Neural crest cell (in vitro differentiated cells): ENCODE measurements at places on chromosomes 2 and 18. TPM values are rescaled to one million over a fixed set of nuclear protein-coding genes. Genes with fewer than 3 reads are reported as not detected.

DNA sequence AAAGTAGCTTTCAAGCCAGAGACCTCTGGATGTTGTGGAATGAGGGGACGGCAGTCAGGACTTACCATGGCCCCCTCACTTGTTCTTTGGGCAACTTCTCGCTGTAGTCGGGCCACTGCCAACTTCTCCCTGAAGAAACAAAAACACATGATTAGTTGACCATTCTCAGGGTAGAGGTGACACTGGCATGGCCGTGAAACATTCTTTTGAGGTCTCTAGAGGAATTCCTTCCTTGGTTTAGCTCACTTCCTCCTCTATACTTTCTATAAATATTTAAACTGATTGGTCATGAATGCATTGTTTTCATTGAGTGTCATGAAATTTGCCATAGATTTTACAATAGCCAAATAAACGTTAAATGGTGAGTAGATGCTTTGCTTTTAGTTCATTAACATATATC lies 354.6 kb downstream of the NCKAP5 start:
- H3K36me3 ChIP-seq = peaks cover 11% of the 10 kb centered on the region
- no peaks in the 10 kb centered on the region for H3K4me1 ChIP-seq
- no peaks in the 10 kb centered on the region for H3K27me3 ChIP-seq
- H3K4me3 ChIP-seq = no peak overlapping the region
- DNase-seq = no peak
- H3K27ac ChIP-seq = no peak overlapping the region

DNA sequence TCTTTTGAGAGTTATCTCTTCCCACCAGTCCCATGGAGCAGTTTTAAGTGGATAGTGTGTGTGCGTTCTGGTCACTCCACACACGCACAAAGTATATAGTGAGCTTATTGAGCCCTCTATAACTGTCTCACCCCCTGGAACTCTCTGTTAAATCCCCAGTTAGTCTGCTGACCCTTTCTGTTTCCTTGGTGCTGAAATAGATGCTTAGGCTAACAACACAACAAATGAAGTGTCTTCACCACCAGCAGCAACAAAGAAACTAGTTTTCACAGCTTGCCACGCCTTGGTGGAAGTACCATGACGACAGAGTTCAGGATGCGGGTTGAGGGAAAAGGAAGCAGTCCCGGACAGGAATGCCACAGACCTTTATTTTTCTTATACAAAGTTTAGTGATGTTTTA lies 203.5 kb upstream of the TMEFF2 start:
- no peaks in the 10 kb centered on the region for H3K4me1 ChIP-seq
- no peaks in the 10 kb centered on the region for H3K36me3 ChIP-seq
- no peak for DNase-seq
- H3K27ac ChIP-seq = no peak overlapping the region

Gene MSTN
- total RNA-seq = 0.35 and 0.36 TPM in 2 replicates

- no peak overlapping the region for H3K27ac ChIP-seq
- no peaks in the 10 kb centered on the region for H3K36me3 ChIP-seq
- DNase-seq = no peak
- H3K4me1 ChIP-seq = peaks cover 9% of the 10 kb centered on the region
These were observed 39.0 kb downstream of the EEF1B2 start for GRCh38 chr2:206198677-206199076.
